ENCODE measurements at places on chromosomes 1 and 21.
A peak's percentile ranks its signal among the peaks of the same experiment; 100 is the strongest.

DNA sequence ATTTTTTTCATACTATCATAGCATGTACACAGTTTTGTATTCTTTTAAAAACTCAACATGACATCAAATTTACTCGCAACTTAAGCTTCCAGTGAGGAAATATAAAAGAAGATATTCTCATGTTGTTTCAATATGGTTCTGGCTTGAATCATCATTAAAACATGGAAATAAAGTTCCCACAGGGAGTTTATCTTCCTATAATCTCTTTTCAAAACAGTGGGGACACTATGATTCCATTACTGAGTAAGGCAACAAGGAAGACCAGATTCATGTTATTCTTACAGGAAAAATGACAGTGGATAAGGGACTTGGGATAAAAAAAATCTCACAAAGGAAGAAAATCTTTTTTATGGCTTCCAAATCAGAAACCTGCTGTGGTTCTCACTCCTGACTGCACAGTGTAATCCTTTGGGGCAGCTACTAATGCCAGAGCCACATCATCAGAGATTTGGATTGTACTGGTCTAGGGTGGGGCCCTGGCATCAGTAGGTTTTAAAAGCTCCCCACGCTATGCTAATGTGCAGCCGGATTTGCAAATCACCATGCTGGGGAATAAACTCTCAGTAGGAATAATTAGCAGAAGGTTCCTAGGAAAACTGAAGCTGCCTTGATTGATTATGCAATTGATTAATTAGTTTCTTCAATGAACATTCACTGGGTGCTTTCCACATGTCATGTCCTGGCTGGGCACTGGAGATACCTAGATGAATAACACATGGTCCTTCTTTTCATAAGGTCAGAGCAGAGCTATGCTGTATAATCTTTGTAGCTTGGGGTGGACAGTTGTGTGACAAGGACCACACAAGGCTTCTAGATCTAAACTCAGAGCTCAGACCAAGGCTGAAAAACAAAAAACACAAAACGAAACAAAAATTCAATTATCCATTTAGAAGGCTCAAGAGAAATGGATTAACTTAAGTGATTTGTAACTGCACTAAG is 71.1 kb upstream of the C8B start:
- DNase-seq, result no peak
- H3K36me3 ChIP-seq, result no peaks in the 10 kb centered on the region
- H3K27me3 ChIP-seq, result no peaks in the 10 kb centered on the region
- H3K27ac ChIP-seq, result no peak overlapping the region
- no peaks in the 10 kb centered on the region for H3K4me1 ChIP-seq
- H3K4me3 ChIP-seq, result no peak overlapping the region

DNA sequence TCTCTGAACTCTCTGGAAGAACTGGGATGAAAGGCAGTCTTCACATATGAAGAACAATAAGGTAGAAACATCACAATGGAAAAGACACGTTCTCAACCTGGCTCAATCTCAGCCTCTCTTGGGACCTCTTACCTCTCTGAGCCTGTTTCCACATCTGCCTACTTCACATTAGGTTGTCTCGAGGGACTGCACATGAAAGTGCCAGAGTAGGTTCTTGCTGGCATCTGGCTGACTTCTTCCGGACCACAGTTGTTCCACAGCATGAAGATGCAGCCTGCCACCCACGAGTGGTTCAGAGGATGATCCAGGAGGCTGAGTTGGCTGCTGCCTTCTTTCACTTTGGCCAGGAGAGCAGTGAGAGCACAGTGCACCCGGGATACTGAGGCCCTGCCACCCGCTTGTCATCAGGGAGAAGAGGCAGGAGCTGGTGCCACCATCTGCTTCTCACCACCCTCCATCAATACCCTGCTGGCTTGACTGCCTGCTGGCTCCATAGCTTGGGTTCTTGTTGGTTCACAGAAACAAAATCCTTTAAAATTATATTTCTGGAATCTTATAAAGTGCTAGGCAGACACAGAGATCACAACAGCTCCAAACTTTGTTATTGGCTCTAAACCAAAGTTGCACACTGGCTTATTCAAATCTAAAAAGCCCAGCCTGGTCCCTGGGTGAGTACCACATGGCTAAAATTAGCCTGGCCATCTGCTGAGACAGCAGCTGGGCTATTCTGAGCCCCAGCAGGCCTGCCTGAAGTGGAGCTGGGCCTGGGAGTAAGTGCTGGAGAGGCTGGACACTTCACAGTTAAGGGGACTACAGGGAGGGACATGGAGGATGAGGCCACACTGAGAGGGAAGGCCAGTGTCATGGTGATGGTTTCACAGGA is 46.9 kb upstream of the LIN9 start:
- H3K4me1 ChIP-seq, result no peaks in the 10 kb centered on the region
- DNase-seq, result no peak
- no peak overlapping the region for H3K27ac ChIP-seq
- no peak overlapping the region for H3K4me3 ChIP-seq
- no peaks in the 10 kb centered on the region for H3K27me3 ChIP-seq

DNA sequence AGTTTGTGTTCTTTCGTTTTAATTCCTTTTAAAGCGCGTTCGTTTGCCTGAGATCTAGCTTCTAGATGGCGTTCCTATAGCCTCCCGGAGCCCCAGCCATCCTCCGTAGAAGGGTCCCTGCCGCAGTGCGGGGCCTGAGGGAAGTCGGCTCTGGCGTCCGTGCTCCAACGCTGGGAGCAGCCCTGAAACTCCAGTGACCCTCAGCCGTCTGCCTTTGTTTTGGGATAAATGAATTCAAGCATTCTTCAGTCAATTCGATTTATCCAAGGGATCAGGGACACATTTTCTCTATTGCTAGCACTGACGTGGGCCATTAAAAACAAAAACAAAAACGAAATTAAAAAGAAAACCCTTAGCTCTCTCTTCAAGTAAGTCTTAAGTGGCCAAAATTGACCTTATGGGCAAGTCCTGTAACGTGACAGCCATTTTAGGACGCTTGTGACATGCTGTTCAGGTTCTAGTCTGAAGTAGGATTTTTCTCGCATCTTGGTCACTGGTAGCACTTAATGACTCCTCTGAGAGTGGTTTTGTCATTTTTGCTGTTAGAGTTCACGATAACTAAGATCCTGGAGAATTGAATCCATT is 742 bp upstream of the HSPA13 start:
- peaks cover 3% of the 10 kb centered on the region for H3K36me3 ChIP-seq
- peaks cover 42% of the 10 kb centered on the region for H3K4me1 ChIP-seq
- H3K27me3 ChIP-seq, result no peaks in the 10 kb centered on the region

DNA sequence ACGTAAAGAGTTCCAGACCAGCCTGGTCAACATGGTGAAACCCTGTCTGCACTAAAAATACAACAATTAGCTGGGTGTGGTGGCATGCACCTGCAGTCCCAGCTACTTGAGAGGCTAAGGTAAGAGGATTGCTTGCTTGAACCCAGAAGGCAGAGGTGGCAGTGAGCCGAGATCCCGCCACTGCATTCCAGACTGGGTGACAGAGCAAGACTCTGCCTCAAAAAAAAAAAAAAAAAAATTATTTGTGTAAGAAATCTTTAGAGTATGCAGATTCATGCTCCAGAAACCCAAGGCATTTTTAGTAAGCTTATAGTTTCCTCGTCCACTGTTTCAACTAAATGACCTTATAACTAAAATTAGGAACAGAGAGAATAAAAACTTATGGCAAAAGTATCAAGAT is 51.3 kb downstream of the ABL2 start:
- H3K36me3 ChIP-seq, result no peaks in the 10 kb centered on the region
- no peak overlapping the region for H3K4me3 ChIP-seq
- no peak overlapping the region for H3K27ac ChIP-seq
- no peaks in the 10 kb centered on the region for H3K27me3 ChIP-seq
- DNase-seq, result no peak

DNA sequence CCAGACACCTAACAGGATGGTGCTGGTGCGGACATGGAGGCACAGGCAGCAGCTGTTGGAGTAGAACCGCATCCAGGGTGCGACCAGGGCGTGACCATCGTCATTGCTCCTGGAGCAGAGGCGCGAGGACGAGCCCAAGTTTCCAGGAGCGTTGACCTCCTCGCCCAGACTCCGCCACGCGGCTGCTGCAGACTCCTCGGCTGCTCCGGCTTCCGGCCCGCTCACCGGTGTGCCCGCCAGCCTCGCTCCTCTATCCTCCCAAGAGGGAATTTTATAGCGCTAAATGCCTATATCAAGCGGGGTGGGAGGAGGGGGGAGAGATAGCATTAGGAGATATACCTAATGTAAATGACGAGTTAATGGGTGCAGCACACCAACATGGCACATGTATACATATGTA is 5.3 kb upstream of the S100A12 start:
- no peaks in the 10 kb centered on the region for H3K36me3 ChIP-seq
- H3K27ac ChIP-seq, result no peak overlapping the region
- peaks cover 62% of the 10 kb centered on the region for H3K4me1 ChIP-seq
- no peak overlapping the region for H3K4me3 ChIP-seq

GRCh38 chr1:118101515-118101844 is 83.5 kb downstream of the SPAG17 start:
- no peak overlapping the region for H3K4me3 ChIP-seq
- no peaks in the 10 kb centered on the region for H3K27me3 ChIP-seq
- no peak for DNase-seq
- H3K27ac ChIP-seq, result no peak overlapping the region
- H3K36me3 ChIP-seq, result no peaks in the 10 kb centered on the region

GRCh38 chr21:34020005-34020847 is 53.2 kb upstream of the MRPS6 start:
- H3K4me1 ChIP-seq, result no peaks in the 10 kb centered on the region
- DNase-seq, result no peak
- H3K27me3 ChIP-seq, result no peaks in the 10 kb centered on the region
- no peaks in the 10 kb centered on the region for H3K36me3 ChIP-seq
- no peak overlapping the region for H3K4me3 ChIP-seq
- H3K27ac ChIP-seq, result peak overlapping the region; percentile 21

- H3K27me3 ChIP-seq, result no peaks in the 10 kb centered on the region
- no peaks in the 10 kb centered on the region for H3K36me3 ChIP-seq
- H3K4me1 ChIP-seq, result no peaks in the 10 kb centered on the region
- DNase-seq, result no peak
Measured at GRCh38 chr1:79355090-79355489, 348.6 kb upstream of the ADGRL4 start.

GRCh38 chr1:165481820-165482532 is 37.0 kb upstream of the RXRG start:
- H3K36me3 ChIP-seq, result no peaks in the 10 kb centered on the region
- no peaks in the 10 kb centered on the region for H3K27me3 ChIP-seq
- no peaks in the 10 kb centered on the region for H3K4me1 ChIP-seq
- H3K4me3 ChIP-seq, result no peak overlapping the region
- no peak for DNase-seq

- no peaks in the 10 kb centered on the region for H3K27me3 ChIP-seq
- peak overlapping the region; percentile 13 for H3K27ac ChIP-seq
- no peak for DNase-seq
Measured at GRCh38 chr1:11990303-11991032, 10.2 kb downstream of the MFN2 start.

DNA sequence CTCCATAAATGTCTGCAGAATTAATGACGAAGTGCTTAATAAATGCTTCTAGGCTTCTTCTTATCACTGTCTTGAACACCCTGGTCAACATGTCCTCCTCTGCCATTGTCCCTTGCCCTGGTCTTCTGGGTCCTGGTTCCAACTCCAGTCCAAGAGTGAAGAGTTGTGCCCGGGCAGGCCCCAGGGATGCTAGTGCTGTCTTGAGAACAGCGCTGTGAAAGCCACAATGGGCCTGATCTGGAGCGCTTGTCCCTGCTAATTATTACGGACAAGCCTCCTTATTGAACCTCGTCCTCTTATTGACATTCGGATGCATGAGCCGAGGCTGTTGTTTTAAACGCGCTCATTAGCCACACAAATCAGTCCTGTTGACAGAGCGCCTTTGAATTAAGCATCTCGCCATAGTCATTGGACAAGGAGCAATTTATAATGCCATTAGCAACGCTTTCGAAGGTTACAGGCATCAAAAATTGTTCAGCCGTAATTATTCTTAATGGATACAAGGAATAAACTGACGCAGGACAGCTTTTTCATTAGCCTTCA is 211.6 kb upstream of the POU3F1 start:
- H3K36me3 ChIP-seq, result no peaks in the 10 kb centered on the region
- H3K4me1 ChIP-seq, result no peaks in the 10 kb centered on the region
- no peak overlapping the region for H3K4me3 ChIP-seq
- H3K27ac ChIP-seq, result no peak overlapping the region
- H3K27me3 ChIP-seq, result no peaks in the 10 kb centered on the region
- DNase-seq, result no peak

- no peak overlapping the region for H3K4me3 ChIP-seq
- peaks cover 6% of the 10 kb centered on the region for H3K36me3 ChIP-seq
- H3K27me3 ChIP-seq, result no peaks in the 10 kb centered on the region
- no peak for DNase-seq
- H3K4me1 ChIP-seq, result no peaks in the 10 kb centered on the region
Measured at GRCh38 chr1:61670016-61670415, 54.9 kb downstream of the TM2D1 start.

DNA sequence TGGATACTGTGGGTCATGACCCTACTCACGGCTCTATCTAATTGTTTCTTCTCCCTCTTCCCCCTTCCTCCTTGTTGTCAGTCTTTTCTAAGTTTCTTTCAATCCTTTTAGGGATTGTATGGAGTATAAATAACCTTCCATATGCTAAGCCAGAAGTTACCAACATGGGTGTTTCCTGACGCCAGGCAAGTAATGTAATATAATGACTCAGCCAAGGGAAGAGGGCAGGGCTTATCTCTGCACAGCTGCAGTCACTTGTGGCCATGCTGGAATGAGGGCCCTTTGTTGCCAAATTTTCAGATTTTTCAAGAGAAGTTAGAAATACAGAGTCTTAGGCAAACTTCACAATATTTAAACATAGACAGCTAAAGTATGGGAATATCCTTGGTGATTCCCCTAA is 194.6 kb downstream of the ST6GALNAC3 start:
- H3K27ac ChIP-seq, result no peak overlapping the region
- no peaks in the 10 kb centered on the region for H3K36me3 ChIP-seq
- H3K4me1 ChIP-seq, result no peaks in the 10 kb centered on the region
- no peak overlapping the region for H3K4me3 ChIP-seq
- no peaks in the 10 kb centered on the region for H3K27me3 ChIP-seq
- DNase-seq, result no peak

- H3K27ac ChIP-seq, result no peak overlapping the region
- H3K4me1 ChIP-seq, result no peaks in the 10 kb centered on the region
- H3K4me3 ChIP-seq, result no peak overlapping the region
- H3K36me3 ChIP-seq, result no peaks in the 10 kb centered on the region
- DNase-seq, result no peak
Measured at GRCh38 chr1:172135076-172135672, 285.3 kb upstream of the C1orf105 start.

DNA sequence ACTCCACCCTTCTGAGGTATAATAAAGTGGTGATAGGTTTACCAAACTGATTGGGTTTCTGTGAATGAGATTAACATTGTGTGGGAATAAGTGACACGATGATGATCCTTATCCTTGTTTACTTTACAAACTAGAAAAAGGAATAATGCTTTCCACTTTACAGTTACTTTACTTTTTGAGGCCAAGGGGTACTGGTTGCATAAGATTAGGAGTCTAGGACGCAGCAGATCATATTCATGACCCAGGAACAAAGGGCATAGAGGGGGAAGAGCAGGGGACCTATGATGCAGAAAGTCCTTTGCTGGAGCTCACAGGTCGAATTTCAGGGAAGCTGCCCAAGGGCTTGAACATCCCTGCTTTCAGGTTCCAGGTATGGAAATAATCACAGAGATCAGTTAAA is 20.4 kb downstream of the FGGY start:
- H3K4me1 ChIP-seq, result peaks cover 30% of the 10 kb centered on the region
- no peak overlapping the region for H3K4me3 ChIP-seq
- H3K27me3 ChIP-seq, result no peaks in the 10 kb centered on the region
- H3K36me3 ChIP-seq, result no peaks in the 10 kb centered on the region
- H3K27ac ChIP-seq, result no peak overlapping the region
- DNase-seq, result no peak

- H3K4me3 ChIP-seq, result no peak overlapping the region
- H3K27ac ChIP-seq, result no peak overlapping the region
- DNase-seq, result no peak
- peaks cover 8% of the 10 kb centered on the region for H3K4me1 ChIP-seq
Measured at GRCh38 chr1:208111646-208112190, 132.5 kb downstream of the PLXNA2 start.
